ENCODE measurements at places on chromosomes 5 and 9. TPM values are rescaled to one million over a fixed set of nuclear protein-coding genes. Genes with fewer than 3 reads are reported as not detected.

SPINK4 gene
- 2,061 TPM for polyA plus RNA-seq

DHFR gene
- polyA plus RNA-seq, result 13.5 TPM

SECISBP2 gene
- 28.5 TPM for polyA plus RNA-seq

GPX8 gene
- 13.1 TPM for polyA plus RNA-seq

OMD gene
- 3.6 TPM for polyA plus RNA-seq

ZDHHC11B gene
- 2.2 TPM for polyA plus RNA-seq

Measured in small intestine (tissue), 16 donors.